Renal cortical epithelial cell (primary cell): ENCODE measurements at places on chromosomes 7 and 10. TPM values are rescaled to one million over a fixed set of nuclear protein-coding genes. Genes with fewer than 3 reads are reported as not detected.

DNA sequence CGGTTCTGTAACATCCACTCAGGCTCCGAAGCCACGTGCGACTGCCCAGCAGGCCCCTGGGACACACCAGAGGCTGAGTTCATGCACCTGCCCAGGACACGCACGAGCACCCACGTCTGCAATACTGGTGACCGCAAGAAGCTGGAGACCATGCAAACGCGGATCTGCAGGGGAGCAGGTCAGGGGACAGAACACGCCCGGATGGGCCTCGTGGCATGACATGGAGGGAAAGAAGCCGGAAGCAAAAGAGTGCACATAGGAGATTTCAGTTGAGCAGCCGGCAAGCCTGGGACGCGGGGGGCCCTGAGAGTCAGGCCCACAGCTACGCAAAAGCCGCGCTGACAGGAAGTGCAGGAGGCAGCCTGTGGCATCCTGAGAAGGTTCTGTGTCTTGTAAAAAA lies 73.7 kb downstream of the FOXL3 start:
- no peak for DNase-seq

The GCK gene
- 0.10 TPM in 1 of 2 replicates, not detected in the other for total RNA-seq

- DNase-seq, result peak; percentile 20
Observed at GRCh38 chr7:70480927-70481569, 650.9 kb upstream of the GALNT17 start.

DNA sequence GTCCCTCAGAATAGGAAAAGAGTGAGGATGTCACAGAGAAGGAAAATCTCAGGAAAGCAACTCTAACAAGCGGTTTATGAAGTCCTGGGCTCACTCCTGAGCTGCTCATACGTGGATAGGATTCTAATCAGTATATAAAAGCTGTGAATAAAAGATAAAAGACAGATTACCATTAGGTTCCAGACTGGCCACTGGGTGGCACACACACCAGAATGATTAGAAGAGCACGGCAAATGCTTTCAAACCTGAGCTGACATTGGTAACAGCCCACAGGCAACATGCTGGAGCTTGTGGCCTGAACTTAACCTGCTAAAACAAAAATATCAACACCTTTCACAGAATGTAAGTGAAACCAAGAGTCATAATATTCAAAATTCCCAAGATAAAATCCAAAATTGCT lies 370.8 kb downstream of the GRID1 start:
- DNase-seq, result peak; percentile 21

DNA sequence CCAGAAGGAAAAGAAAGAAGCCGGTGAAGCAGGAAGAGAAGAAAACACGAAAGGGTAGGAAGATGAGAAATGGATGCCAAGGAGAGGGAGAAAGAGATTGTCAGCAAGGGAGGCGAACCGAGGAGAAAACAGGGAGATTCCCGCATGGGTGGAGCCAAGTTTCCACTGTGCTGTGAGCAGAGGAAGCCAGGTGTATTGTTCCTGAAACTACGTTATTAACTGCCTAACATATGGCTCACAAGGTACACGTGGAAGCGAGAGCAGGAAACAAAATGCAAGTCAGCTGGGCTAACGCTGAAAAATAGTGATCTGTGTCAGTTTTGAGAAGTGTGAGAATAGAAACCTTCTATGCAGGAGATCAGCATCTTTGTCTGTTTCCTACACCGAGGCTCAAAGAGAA lies 20.4 kb upstream of the HIPK2 start:
- no peak for DNase-seq

DNA sequence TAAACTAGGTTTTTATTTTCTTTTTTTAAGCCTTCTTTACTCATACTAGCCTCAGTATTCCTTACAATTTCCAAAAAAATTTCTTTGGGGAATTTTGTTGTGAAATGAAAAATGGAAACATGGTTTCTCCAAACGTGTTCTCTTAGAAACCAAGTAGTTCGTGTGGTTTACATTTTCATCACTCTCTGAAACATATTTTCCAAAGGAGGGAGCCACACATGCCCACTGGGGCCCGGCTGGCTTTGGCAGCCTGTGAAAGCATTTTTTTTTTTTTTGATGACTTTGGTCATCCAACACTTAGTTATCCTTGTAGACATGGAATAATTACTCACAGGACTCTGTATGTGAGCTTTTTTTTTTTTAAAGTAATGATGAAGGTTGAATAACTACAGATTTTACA lies 169.6 kb downstream of the C7orf25 start:
- DNase-seq, result no peak

DNA sequence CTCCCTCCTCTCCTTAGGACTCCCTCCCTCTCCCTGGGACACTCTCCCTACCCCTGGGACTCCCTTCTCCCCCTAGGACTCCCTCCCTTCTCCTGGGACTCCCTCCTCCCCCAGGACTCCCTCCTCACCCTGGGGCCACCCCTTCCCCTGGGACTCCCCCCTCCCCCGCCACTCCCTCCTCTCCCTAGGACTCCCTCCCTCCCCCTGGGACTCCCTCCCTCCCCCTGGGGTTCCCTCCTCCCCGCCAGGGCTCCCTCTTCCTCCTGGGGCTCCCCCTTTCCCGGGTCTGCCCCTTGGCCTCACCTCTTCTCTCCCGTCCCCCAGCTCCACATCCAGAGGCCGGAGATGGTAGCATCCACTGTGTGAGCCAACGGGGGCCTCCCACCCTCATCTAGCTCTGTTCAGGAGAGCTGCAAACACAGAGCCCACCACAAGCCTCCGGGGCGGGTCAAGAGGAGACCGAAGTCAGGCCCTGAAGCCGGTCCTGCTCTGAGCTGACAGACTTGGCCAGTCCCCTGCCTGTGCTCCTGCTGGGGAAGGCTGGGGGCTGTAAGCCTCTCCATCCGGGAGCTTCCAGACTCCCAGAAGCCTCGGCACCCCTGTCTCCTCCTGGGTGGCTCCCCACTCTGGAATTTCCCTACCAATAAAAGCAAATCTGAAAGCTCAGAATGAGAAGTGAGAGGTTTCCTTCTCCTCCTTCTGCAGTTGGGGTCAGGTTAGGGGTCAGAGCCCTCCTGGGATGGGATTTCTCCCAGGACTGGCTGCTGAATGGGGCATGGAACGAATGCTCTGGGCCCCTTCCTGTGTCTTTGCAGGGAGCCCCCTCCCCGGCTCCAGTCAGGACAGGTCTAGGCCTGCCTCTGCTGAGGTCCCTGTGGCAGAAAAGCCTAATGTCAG lies 1.4 kb upstream of the MUC17 start:
- DNase-seq, result no peak

- no peak for DNase-seq
Observed at GRCh38 chr7:122790591-122790990, 87.9 kb upstream of the RNF148 start.

- DNase-seq, result no peak
Observed at GRCh38 chr10:97534746-97535367, 36.1 kb downstream of the UBTD1 start.

- no peak for DNase-seq
Observed at GRCh38 chr7:145876376-145876775, 240.2 kb upstream of the CNTNAP2 start.

- no peak for DNase-seq
Observed at GRCh38 chr7:11567571-11567970, 264.4 kb downstream of the THSD7A start.

GRCh38 chr7:121544238-121544637 lies 148.1 kb upstream of the FAM3C start:
- DNase-seq, result no peak

- no peak for DNase-seq
Observed at GRCh38 chr10:118963341-118963740, 66.2 kb upstream of the NANOS1 start.
